ENCODE measurements at places on chromosomes 5 and 9.
A peak's percentile ranks its signal among the peaks of the same experiment; 100 is the strongest.

- DNase-seq, result no peak
Measured at GRCh38 chr9:118059484-118060278, 355.5 kb downstream of the TLR4 start.

- DNase-seq, result no peak
Measured at GRCh38 chr5:176492431-176492830, 44.2 kb downstream of the FAF2 start.

DNA sequence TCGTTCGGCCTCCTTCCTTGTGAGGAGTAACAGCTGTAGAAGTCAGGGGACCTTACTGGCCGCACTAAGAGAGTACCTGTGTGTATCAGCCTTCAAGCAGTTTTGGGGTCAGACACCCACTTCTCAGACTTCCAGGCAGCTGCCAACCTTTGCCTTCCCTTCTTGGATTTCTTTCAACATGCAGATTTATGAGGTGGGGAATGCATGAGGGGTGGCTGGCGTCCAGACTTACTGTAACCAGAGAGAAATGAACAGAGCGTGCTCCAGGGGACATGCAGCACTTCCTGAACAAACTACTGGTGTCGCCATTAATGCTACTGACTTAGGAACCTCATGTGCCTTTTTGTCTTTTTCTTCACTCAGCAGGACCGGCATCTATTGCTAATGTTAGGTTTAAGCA lies 46.7 kb downstream of the INSYN2B start:
- DNase-seq, result no peak

DNA sequence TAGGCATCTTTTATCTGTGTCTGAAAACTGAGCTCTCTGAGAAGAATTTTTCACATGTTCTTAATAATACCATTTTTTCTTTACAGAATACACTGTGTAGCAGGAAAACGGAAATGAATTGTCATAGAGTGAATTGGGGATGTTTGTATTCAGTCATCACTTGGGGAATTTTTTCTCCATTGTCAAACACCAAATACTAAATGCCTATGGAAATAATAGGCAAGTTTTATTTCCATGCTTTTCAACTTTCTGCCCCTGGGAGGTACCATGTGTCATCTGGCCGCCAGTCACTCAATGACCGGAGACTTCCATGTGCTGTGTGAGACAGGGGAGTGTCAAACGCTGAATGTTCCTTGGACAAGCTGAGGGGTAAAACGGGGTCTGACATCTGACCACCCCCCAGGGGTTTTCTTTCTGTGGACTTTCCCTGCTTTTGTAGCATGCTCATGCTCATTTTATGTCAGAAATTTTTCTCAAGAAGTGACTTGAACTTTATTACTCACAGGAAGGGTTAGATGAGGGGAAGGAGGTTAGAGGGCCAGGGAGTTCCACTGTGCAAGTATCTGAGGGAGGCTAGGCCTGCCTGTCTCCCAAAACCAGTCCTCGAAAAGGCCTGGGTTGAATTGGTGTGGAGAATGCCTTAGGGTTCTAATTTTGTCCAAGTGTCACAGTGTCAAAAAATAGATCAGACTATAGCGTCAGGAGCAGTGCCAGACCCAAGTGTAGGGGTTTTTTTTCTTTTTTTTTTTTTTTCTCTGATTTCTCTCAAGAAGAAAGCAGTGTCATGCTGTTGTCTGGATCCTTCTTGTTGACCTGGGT lies 438.6 kb downstream of the AGTPBP1 start:
- no peak for DNase-seq

DNA sequence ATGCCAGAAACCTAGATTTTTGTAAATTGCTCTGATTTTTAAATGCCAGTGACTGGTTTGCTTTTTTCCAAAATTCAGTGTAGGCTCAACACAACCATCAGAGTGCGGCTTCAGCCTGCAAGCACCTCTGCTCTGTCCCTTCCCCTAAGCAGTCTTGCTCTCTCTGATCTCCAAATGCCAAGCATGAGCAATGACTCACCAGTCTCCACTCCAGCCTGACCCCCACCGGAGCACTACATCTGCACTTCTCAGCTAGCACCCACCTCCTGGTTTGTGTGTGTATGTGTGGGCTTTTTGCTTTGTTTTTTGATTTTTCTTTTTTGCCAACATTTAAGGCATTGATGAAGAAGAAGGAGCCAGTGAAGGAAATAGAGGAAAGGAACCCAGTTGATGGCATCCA lies 61.4 kb upstream of the ADRA1B start:
- DNase-seq, result no peak

- DNase-seq, result peak; percentile 38
Measured at GRCh38 chr5:124649491-124650146, 96.8 kb downstream of the ZNF608 start.

GRCh38 chr9:130825809-130826208 lies 9.2 kb upstream of the ABL1 start:
- DNase-seq, result no peak

DNA sequence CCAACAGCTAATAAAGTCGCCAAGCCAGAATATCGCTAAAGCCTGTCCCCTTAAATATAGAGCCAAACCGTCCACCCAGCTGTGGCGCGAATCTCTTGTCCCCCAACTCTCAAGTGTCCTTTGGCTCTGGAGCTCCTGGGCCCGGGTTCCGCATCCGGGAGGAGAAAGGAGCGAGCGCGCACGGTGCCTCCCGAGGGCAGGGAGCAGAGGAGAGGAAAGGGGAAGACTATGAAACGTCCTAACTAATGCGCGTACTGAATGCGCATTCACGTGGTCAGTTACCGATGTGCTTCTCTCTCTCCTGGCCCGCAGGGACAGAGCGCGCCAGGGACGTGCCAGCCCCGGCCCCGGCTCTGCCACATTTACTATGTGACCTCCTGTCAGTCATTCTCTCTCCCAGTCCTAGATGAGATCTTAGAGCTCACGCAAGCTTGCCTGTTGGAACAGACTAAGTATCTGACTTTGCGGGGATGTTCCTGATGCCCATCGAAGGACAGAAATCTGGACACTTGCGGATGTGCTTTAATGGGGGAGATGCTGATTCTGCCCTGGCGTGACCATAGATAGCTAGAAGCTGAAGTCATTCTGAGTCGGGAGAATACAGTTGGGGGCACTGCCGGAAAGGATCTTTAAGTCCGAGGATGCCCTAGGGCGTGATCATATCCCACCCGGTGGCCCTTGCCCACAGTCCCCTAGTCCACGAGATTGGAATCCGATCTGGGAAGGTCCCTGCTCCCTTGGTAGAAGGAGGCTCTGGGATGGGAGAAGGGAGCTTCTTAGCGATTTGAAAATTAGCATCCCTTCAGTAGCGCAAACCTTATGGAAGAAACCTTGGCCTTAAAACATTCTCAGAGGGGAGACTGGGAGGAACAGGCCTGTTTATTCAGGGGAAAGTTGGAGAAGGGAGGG lies 5.7 kb upstream of the EBF1 start:
- DNase-seq, result peak; percentile 36

DNA sequence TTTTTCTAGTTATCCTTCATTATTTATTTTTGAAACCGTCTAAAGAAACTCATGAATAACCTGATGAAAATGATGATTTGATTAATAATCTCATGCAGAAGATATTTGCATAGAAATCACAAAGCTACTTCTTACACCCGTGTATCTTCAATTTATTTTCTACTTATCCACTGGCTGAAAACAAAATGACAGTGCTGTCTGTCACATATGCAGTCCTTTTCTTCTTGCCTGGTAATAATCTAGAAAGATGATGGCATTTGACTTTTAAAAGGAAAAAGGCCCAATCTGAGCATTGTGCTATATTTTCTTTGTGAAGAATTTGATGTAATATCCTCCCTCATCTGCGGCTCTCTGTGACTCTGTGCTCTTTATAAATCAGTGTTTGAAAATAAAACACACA lies 253.3 kb downstream of the PRR16 start:
- DNase-seq, result no peak

- no peak for DNase-seq
Measured at GRCh38 chr5:62315376-62316175, 9.6 kb downstream of the KIF2A start.

GRCh38 chr5:173454361-173454735 lies 126.1 kb upstream of the STC2 start:
- no peak for DNase-seq

DNA sequence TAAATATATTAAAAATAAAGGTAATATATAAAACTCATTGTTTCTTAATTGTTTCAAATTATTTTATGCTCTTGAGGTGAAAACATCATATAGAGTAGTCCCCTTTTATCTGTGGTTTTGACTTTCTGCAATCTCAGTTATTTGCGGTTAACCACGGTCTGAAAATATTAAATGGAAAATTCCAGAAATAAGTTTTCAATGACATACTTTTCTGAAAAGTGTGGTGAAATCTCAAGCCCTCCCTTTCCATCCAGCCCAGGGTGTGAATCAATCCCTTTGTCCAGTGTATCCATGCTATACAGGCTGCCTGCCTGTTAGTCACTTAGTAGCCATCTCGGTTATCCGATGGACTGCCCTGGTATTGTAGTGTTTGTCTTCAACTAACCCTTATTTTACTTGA lies 546.7 kb upstream of the DMAC1 start:
- no peak for DNase-seq

DNA sequence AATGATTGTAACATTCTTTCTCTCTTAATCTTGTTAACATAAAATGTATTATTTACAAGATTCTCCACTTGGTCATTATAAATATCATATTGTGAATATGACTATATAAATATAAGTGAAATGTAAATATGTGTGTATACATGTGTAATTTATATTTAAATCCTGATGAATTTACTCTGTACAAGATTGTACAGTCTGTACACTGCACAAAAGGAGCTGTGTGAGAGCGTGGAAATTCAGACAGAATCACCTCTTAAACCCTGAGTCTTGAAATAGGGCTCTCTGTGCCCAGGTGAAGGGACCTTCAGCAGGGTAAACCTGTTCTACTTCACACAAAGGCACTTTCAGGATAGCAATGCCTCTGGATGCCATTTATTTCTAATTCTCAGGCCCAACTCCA lies 456.0 kb downstream of the SEMA5A start:
- no peak for DNase-seq

DNA sequence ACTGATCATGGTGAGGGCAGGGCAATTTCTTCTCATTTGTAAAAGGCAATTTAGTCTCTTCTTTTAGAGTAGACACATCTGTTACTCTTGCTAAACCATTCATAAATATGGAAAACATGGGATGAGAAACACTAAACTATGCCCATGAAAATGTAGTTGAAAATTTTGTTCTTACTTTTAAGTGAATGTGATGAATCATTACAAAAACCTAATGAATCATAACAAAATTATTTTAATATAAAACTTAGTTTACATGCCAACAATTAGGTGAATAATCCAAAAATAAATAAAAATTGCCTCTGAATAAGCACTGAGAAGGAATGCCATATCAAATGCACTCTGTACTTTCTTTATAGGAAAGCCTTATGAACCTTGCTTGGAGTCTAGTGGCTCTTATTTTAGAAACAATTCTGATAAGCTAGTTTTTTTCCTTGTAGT lies 297.7 kb upstream of the EFNA5 start:
- DNase-seq, result no peak

DNA sequence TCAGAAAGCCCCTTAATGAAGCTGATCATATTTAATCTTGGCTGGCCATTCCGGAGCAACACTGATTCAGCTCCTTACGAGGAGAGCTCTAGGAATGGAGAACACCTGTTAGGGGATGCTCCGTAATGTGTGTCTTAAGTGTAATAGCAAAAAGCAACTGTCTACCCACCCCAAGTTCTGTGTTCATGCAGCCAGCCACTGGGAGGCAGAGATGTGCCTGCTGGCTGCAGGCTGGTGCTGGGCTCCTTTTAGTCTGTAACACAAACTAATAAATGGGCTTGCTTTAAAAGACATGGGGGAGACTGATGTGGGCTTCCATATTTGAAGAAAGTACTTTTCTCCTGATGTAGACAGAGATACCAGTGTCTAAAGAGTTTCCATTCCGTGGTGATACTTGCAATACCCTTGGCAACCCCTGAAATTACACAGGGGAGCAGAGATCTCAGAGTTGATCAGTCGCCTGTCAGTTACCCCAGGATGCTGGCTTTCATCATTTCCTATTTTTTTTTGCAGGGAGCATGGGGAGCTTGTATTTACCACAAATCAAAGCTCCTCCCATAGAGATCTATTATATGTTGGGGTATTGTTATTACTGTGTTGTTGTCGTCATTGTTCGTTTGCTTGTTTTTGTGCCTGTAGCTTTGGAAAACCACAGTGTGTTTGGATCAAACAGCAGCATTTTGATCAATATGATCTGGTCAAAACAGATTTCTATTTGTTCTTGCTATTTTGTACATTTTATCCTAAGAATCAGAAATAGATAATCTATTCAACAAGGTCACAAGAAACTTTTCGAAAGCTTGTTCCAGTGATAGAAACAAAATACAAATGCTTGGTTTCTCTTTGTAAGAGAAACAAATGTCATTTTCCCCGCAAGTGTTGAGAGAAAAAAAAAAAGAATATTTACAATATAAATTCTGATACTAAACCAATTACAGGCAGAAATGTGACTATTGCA lies 65.8 kb downstream of the MTX3 start:
- DNase-seq, result no peak

DNA sequence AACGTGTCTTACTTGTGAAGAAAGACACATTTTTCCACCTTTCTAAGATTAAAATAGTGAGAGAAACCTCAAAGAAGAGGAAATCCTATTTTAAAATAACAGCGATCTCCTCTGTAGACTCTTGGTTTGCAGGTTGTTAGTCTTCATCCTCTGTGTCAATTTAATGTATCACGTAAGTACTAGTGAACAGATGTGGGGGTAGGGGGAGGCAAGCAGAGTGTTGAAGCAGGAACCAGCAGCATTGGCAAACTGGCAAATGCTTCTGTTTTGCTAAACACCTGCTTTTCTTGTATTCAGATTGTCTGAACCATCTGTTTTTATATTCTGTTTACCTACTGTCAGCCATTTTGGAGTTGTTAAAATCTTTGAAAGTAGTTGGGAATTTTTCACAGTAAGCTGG lies 159.3 kb upstream of the TLX3 start:
- no peak for DNase-seq

GRCh38 chr5:33230467-33231078 lies 210.2 kb upstream of the TARS1 start:
- DNase-seq, result no peak

DNA sequence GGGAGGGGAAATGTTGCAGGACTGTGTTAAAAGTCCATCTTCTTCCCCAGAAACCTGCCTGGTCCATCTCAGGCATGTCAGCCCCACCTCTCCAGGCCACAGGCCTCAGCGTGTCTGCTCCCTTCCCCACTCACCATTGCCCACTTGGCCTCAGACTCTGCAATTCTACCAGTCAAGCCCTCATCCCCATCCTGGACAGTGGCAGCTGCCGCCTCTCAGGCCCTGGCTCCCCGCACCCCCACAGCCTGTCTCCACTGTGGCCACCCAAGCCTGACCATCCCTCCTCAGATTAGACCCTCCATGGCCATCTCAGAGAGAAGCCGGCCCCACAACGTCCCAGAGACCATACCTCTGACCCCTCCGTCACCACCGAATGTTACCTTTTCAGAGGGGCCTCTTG lies 89.9 kb downstream of the BARX1 start:
- DNase-seq, result no peak
